ENCODE measurements at places on chromosomes 13 and 19. TPM values are rescaled to one million over a fixed set of nuclear protein-coding genes. Genes with fewer than 3 reads are reported as not detected.

DNA sequence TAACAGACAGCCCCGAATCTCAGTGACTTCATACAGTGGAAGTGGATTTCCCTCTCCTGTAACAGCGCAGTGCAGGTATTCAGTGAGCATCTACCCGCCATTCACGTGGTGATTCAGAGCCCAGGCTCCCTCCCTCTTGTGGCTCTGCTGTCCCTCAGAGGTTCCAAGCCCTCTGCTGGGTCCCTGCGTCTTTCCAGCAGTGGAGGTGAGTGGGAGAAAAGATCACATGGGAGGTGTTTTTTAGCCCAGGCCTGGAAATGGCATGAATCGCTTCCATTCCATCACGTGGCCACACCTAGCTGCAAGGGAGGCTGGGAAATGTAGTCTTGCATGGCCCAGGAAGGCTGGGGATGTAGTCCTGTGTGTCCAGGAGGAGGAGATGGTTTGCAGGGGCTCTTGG is 61.4 kb downstream of the DPF1 start:
- no peak for DNase-seq
- H3K4me3 ChIP-seq, result no peak overlapping the region
- peaks cover 7% of the 10 kb centered on the region for H3K36me3 ChIP-seq
- no peaks in the 10 kb centered on the region for H3K27me3 ChIP-seq
- no peak overlapping the region for H3K27ac ChIP-seq
- H3K4me1 ChIP-seq, result no peaks in the 10 kb centered on the region

GRCh38 chr19:14395262-14395661 is 14.0 kb downstream of the ADGRE5 start:
- H3K27me3 ChIP-seq, result no peaks in the 10 kb centered on the region
- no peak overlapping the region for H3K27ac ChIP-seq
- peaks cover 3% of the 10 kb centered on the region for H3K36me3 ChIP-seq
- H3K4me3 ChIP-seq, result no peak overlapping the region

DNA sequence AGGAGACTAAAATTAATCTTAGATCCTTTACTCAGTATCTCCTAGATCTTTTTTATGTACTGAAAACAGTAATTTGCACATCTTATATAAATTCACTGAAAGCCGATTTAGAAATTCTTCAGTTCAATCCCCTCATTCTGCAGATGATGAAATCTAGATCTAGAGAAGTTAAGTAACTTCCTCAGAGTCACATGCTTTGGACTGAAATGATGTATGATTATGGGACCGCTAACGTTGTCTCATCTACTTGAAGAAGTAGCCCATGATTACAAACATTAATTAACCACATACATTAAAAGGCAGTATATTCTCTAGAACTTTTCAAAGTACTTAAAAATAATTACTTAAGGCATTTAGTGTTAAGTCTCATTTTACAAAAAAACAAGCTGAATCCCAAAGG is 37.8 kb downstream of the ELF1 start:
- no peaks in the 10 kb centered on the region for H3K27me3 ChIP-seq
- no peaks in the 10 kb centered on the region for H3K36me3 ChIP-seq
- peaks cover 2% of the 10 kb centered on the region for H3K4me1 ChIP-seq

GRCh38 chr19:48837051-48837524 is 797 bp upstream of the HSD17B14 start:
- no peak overlapping the region for H3K4me3 ChIP-seq
- H3K27ac ChIP-seq, result peak overlapping the region; percentile 60
- H3K4me1 ChIP-seq, result no peaks in the 10 kb centered on the region
- no peaks in the 10 kb centered on the region for H3K36me3 ChIP-seq

DNA sequence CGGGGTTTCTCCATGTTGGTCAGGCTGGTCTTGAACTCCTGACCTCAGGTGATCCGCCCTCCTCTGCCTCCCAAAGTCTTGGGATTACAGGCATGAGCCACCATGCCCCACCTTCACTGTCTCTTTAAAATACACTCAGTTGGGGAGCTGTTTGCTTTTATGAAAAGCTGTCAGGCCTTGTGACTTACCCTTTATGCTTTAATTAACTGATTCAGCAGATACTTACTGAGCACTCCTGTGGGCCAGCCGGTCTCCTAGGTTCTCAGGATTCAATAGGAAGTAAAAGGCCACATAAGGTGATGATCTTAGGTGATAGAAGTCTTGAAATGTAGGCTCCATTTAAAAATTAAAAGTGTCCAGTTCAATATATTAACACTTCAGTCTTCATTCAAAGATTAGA is 7.5 kb downstream of the UBAC2 start:
- H3K4me3 ChIP-seq, result no peak overlapping the region
- DNase-seq, result no peak
- no peak overlapping the region for H3K27ac ChIP-seq
- H3K36me3 ChIP-seq, result no peaks in the 10 kb centered on the region

- DNase-seq, result no peak
- H3K36me3 ChIP-seq, result no peaks in the 10 kb centered on the region
- H3K4me1 ChIP-seq, result no peaks in the 10 kb centered on the region
- H3K4me3 ChIP-seq, result no peak overlapping the region
- no peaks in the 10 kb centered on the region for H3K27me3 ChIP-seq
Measured at GRCh38 chr13:45545686-45546409, 69.7 kb downstream of the ERICH6B start.

GRCh38 chr13:27001705-27002104 is 169.9 kb downstream of the USP12 start:
- no peaks in the 10 kb centered on the region for H3K4me1 ChIP-seq
- H3K36me3 ChIP-seq, result no peaks in the 10 kb centered on the region
- DNase-seq, result no peak

GRCh38 chr13:50676602-50677001 is 166.9 kb downstream of the DLEU7 start:
- H3K4me1 ChIP-seq, result no peaks in the 10 kb centered on the region
- H3K36me3 ChIP-seq, result no peaks in the 10 kb centered on the region
- H3K27me3 ChIP-seq, result no peaks in the 10 kb centered on the region
- no peak for DNase-seq
- H3K4me3 ChIP-seq, result no peak overlapping the region

DNA sequence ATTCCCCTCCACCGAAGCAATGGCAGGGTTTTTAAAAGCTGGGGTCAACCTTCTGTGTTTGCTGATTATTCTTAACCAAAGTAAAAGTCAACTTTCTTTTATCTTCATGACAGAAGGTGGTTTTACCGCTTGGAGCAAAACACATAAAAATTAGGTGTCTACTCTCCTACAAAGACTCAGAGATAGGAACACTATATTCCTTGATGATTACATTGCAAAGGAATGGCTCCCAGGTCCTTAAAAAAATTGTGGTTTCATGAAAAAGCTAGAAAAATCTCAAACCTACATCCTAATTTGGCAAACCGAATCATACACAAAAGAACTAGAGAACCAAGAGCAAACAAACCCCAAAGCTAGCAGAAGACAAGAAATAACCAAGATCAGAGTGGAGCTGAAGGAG is 760.4 kb upstream of the PCDH20 start:
- H3K4me3 ChIP-seq, result no peak overlapping the region
- H3K36me3 ChIP-seq, result no peaks in the 10 kb centered on the region
- H3K27me3 ChIP-seq, result no peaks in the 10 kb centered on the region
- no peak for DNase-seq
- no peak overlapping the region for H3K27ac ChIP-seq

DNA sequence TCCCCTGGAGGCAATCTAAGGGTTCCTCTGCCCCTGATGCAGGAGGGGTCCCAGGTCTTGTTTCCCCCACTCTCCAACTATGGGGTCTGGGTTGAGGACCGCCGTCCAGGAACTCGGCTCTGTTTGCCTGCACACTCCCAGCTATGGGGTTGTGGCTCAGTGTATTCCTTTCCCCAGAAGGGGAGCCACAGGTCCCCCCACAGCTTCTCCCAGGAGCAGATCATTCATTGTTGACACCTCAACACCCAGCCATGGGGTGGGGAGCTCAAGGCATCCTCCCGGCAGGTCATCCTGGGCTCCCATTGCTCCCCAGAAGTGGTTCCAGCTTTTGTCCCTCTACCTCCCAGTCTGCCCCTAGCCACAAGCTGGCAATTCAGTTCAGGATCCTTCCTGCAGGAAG is 975 bp downstream of the ZNF358 start:
- no peaks in the 10 kb centered on the region for H3K36me3 ChIP-seq
- DNase-seq, result no peak
- H3K27ac ChIP-seq, result no peak overlapping the region
- H3K27me3 ChIP-seq, result no peaks in the 10 kb centered on the region
- no peaks in the 10 kb centered on the region for H3K4me1 ChIP-seq

PSPN gene
- 2.2 TPM for total RNA-seq

DNA sequence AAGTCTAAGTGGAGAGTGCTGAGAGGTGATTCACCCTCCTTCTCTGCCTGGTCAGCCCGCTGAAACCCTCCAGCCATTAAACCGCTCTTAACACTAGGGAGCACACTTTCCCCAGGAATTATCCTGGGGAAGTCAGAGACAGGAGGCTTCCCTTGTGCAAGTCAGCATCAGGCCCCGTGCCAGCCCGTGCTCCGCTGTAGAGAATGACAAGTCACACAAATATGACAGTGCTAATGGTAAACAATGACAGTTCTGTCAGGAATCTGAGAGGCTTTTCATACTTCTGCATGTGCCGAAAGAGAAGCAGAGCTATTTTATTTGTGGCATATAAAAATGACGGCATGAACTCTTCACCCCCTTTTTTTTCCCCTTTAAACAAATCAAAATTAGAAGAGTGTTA is 816.9 kb upstream of the SLC10A2 start:
- H3K4me1 ChIP-seq, result no peaks in the 10 kb centered on the region
- H3K36me3 ChIP-seq, result no peaks in the 10 kb centered on the region
- H3K4me3 ChIP-seq, result no peak overlapping the region
- no peaks in the 10 kb centered on the region for H3K27me3 ChIP-seq
- no peak overlapping the region for H3K27ac ChIP-seq

ZNF493 gene
- 27.5 TPM for total RNA-seq

DNA sequence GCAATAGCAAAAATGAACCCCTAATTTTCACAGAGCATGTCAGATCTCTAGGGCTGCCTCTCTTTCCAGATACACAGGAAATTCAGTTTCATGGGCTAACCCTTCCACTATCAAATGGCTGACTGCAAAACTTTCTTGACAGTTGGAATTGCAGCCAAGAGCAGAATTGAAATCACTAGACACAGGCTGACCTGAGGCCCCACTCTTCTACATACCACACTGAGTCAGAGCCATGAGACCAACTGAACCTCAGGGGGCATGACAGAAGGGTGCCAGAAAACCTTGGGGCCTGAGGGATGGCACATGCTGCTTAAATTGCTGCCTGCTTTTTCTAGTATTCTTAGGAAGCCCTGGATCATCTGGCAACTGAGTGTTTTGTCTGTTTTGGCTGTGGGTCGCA is 1.7 kb upstream of the DLEU7 start:
- no peak overlapping the region for H3K4me3 ChIP-seq
- H3K27ac ChIP-seq, result no peak overlapping the region
- H3K4me1 ChIP-seq, result peaks cover 6% of the 10 kb centered on the region
- H3K27me3 ChIP-seq, result no peaks in the 10 kb centered on the region
- H3K36me3 ChIP-seq, result no peaks in the 10 kb centered on the region
- no peak for DNase-seq

DNA sequence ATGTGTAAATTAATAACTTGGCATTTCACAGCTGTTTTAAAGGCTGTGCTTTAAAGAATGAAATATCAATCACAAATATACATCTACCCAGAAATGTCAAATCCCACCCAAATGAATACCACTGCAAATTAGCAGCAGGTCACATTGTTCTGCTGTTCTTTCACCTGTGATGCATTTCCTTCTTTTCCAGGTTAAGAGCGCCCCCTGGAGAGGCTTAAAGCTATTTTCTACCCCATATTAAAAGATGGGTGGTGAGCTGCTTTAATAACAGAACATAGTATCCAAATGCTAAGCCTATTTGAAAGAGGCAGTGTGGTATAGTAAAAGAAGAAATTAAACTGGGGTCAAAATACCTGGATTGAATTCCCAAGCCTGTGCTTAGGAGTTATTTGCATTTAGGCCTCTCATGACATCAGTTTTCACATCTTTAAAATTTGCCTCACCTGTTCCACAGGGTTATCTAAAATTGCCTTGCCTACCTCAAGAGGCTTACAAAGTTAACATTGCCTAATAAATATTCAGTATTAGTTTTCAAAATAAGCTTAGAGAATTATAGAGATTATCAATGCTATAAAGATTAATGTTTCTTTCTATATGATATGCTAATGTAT is 396.9 kb upstream of the SLITRK5 start:
- DNase-seq, result no peak
- H3K27ac ChIP-seq, result no peak overlapping the region
- H3K4me3 ChIP-seq, result no peak overlapping the region
- H3K4me1 ChIP-seq, result no peaks in the 10 kb centered on the region
- no peaks in the 10 kb centered on the region for H3K27me3 ChIP-seq

TMPRSS9 gene
- total RNA-seq, result 0.23 TPM

DNA sequence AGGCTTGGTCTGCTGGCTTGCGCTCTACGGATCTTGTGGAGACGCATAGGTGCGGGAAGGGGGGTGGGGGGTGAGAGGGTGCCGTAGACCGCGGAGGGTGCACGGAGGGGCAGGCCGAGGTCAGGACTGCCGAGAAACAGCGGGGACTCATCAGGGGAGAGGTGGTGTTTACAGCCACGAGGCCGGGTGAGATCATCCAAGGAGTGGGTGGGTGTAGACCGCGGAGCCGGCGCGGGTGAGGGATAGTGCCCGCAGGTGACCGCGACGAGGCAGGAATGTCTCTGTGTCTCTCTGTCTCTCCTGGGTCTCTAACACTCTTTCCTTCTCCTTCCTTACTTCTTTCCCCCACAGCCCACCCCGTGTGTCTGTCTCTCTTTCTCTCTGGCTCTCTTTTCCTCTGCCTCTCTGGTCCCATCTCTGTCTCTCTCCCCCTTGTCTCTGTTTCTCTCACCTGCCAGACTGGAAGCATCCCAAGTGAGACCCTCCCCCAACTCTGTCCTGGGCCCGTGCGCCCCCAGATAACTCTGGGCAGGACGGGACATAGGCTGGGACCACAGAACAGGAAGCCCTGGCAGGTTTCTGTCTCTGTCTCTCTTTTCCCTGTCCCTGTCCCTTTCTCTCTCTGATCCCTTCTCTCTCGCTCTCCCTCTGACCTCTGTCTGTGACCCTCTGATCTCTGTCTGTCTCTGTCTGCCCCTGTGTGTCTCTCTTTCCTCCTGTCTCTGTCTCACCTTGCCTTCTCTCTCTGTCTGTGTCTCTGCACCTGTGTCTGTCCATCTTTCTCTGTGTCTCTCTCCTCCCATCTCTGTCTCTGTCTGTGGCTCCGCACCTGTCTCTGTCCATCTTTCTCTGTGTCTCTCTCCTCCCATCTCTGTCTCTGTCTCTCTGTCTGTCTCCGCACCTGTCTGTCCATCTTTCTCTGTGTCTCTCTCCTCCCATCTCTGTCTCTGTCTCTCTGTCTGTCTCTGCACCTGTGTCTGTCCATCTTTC is 1.8 kb upstream of the KLK4 start:
- DNase-seq, result no peak
- no peaks in the 10 kb centered on the region for H3K4me1 ChIP-seq
- H3K27me3 ChIP-seq, result no peaks in the 10 kb centered on the region
- H3K27ac ChIP-seq, result no peak overlapping the region
- no peaks in the 10 kb centered on the region for H3K36me3 ChIP-seq

GRCh38 chr19:41588497-41589209 is 12.7 kb downstream of the CEACAM21 start:
- H3K4me3 ChIP-seq, result no peak overlapping the region
- no peaks in the 10 kb centered on the region for H3K4me1 ChIP-seq
- H3K27me3 ChIP-seq, result no peaks in the 10 kb centered on the region
- no peaks in the 10 kb centered on the region for H3K36me3 ChIP-seq
- H3K27ac ChIP-seq, result no peak overlapping the region
- no peak for DNase-seq

Measured in aorta (tissue), 5 donors.